MG63 (cell line): ENCODE measurements at places on chromosomes 7 and 10.

- DNase-seq, result no peak
Observed at GRCh38 chr7:16900209-16900768, 18.5 kb upstream of the AGR3 start.

GRCh38 chr10:78778444-78779338, 290.1 kb upstream of the ZMIZ1 start:
- DNase-seq, result no peak

DNA sequence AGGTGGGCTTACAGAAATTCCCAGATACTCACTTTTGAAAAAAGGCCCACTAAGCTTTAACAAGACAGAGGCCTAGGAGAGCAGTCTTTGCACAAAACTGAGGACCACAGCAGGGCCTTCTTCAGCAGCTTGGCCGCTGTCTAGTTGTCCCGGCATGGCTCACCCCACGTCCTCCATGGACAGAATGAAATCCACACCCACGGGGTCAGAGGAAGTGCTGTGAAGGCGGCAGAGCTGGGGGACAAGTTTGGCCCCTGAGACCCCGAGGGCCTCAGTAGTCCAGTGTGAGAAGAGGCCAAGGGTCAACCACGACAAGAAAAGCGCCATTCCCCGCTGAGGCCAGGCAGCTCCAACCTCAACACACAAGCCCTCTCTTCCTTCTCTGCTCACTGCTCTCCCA, 78.9 kb downstream of the ZRANB1 start:
- DNase-seq, result no peak

GRCh38 chr7:120600607-120601006, 257.3 kb downstream of the TSPAN12 start:
- no peak for DNase-seq

GRCh38 chr10:49285232-49285631, 13.7 kb upstream of the C10orf71 start:
- DNase-seq, result no peak
